Astrocyte of the spinal cord (primary cell): ENCODE measurements at places on chromosomes 16 and 17.

DNA sequence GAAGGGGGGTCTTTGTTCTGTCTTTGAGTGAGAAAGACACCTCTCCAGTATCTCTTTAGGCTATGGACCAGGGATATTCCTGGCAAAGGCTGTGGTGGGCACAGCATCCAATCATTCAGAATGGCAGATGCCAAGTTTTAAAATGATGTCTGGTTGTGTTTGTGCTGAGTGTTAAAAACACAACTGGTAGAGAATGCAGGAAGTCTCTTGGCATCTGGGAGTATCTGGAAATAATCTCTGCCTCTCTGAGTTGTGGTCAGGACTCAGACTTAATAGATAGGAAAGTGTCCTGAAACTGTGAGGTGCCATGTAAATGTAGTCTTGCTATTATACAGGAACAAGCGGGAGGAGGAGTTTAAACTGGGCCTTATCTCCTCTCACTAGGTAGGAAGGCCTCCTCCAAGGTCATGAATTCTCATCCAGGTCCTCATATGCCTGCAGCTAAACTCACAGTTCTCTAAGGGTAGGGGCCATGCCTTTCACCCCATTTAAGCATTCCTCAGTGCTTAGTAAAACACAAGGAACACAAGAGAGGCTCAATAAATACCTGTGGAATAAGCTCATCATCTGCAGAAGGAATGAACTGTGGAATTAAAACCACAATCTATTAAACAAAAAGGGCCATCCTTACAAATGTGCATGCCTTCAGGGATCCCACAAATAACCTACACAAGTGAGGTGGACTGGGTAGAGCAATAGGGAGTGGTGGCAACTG lies 317.6 kb downstream of the CBLN1 start:
- DNase-seq, result peak; percentile 86

DNA sequence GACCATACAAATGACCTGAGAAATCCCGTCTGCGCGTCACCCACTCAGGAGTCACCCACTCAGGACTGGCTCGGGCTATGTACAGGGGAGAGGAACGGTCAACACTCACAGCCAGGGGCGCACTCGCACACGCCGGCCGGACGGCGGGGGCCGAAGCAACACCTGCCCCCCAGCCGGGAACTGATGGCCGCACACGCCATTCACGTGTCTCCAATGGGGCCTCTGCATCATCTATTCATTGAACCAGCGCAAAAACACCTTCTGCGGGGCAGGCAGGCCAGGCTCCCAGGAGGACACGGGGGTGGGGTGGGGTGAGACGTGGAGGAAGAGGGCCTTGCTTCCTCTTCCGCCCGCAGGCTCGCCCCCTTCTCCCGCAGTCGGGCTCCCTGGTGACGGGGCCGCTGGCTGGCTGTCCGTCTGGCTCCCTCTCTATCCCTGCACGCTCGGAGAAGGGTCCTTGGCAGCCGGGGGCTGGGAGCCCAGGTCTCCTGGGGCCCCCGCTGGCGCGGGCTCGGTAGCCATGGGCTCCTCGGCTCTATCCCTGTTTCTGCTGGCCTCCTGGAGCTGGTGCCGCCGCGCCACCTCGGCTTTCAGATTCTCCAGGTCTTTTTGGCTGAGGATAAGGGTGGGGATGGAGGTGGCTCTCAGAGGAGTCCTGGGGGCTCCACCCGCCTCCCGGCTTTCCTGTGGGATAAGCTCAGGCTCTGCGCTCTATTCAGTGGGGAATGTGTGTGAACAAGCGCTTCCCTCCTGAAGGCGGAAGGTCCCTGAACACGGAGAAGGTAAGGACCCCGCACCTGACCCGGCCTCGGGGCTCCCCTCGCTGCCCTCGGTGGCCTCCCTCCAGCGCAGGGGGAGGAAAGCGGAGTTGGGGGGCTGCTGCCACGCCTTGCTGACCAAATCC lies 21.1 kb downstream of the CLUH start:
- DNase-seq, result no peak

GRCh38 chr17:61175298-61176142 lies 224.1 kb upstream of the TBX2 start:
- DNase-seq, result no peak

DNA sequence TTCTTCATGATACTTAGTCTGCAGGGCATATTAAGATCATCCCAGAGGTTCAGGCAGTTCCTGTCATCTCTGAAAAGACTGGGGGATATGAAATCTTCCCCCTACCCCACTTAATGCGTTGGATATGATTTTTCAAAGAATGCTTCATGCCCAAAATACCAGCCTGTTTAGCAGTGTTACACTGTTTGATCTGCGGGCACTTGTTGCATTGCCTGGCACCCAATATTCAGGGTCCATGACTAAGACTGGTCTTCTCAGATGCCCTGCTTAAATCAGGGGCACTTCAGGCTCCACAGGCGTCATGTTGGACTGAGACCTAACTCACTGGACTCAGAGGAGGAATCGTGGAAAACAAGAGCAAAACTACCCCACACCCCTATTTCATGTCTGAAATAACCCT lies 6.4 kb upstream of the RASL10B start:
- no peak for DNase-seq

GRCh38 chr17:79949656-79950209 lies 85.9 kb downstream of the TBC1D16 start:
- no peak for DNase-seq

- DNase-seq, result no peak
Observed at GRCh38 chr16:31364421-31364820, 9.4 kb downstream of the ITGAX start.

DNA sequence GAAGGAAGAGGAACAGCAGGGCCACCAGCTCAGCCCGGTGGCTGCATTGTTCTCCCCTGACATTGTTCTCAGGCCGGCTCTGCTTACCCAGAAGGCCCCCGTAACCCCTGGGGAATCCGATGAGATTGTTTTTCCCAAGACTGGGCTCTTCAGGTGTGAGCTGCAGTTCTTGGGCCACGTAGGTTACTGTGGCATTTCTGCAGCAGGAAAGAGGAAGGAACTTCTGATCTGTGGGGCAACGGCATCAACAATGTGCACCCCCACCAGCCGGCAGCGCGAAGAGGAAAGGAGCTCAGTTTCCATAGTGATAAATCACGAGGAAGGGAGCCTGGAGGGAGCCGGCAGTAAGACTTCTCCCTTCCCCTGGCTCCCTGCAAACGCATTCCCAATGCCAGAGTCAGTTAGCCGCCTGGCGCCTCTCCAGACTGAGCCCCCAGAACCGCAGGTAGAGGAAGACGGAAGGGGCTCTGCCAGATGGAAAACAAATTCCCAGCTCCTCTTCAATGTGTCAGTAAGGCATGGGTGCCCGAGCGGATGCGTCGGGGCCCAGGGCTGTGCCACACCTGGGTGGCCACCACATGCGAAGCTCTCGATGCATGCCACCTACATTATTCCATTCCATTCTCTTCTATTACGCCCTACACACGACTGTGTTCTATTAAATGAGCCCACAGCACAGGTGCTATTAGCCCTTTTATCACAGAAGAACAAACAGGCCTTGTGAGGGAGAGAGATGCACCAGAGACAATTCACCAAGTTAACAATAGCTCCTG lies 21.5 kb upstream of the PECAM1 start:
- DNase-seq, result peak; percentile 14
